ENCODE measurements at places on chromosomes 4 and X.
A peak's percentile ranks its signal among the peaks of the same experiment; 100 is the strongest.

GRCh38 chr4:83851261-83852084, 315.6 kb downstream of the GPAT3 start:
- no peak for DNase-seq

GRCh38 chr4:26139310-26139924, 181.4 kb upstream of the RBPJ start:
- DNase-seq, result no peak

DNA sequence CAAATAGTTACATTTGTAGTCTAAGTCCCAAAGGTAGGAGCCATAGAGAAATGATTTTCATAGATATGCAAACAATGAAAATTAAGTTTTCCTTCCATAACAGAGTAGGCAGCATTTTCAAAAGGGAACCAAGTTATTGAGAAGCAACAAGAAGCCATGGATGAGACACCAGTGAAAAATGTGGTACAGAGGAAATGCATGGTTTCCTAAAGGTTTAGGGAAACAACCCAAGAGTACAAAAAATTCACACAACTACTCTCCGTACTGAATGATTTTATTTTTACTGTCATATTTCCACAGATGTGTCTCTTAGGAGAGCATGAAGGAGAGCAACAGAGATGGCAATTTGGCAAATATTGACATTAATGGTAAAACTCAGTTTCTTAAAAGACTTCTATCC, 1408.9 kb upstream of the PCDH7 start:
- DNase-seq, result no peak

GRCh38 chrX:84168574-84168973, 19.4 kb downstream of the RPS6KA6 start:
- no peak for DNase-seq

- no peak for DNase-seq
Measured at GRCh38 chr4:7756561-7757355, 182.9 kb downstream of the AFAP1 start.

DNA sequence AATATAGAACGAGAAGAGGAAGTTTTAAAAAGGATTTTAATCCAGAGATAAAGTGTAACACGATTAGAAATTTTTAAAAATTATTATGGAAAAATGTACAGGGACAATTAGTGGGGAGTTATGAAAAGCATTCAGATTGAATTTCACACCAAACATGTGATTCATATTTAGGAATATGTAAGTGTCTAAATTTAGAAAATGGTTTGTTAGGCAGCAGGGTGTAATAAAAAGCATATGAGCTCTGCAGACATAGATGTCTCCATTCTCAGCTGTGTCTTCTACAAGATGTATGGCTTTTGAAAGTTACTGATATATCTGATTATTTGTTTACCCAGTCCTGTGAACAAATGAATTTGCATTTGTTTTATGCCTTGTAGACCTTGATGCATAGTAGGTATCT, 638.9 kb upstream of the AGA start:
- no peak for DNase-seq

GRCh38 chrX:95885074-95885473, 799.6 kb upstream of the DIAPH2 start:
- no peak for DNase-seq

DNA sequence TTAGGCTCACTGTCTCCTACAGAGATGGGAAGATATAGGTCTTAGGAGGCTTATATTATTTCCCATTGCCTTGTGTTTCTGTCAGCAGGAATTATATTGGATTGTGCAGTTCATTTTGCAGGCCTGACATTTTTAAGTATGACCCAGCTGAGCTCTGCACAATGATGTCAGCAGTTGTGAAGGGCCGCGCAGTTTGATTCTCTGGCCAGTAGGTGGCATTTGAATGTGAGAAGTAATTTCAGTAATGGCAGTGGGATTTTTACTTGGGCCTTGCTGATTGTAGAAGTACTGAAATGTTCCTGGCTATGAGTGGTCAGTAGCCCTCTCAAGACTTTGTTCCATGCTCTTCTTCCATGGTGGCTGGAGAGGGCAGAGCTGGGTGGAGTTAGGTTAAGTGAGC, 247.2 kb upstream of the MTMR8 start:
- no peak for DNase-seq

- DNase-seq, result no peak
Measured at GRCh38 chr4:16686195-16686594, 212.2 kb downstream of the LDB2 start.

GRCh38 chr4:7200801-7201200, 8.5 kb downstream of the SORCS2 start:
- peak; percentile 34 for DNase-seq

DNA sequence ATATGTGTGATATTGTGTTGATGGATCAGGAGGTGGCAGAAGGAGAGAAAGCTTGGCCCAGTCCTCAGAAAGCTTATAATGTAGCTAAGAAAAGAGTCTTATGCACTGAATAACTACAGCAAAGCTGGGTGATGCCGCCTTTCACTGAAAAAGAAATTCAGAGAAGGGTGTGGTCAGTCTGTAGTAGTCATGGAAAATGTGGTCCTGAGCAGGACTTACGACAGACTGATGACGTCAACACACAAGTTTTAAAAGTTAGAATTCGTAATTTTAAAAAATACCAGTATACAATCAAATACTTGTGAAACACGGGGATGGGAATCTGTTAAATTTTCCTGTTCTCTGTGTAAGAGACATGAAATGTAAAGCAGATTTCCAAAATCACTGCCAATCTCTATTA, 87.0 kb upstream of the RAPGEF2 start:
- DNase-seq, result no peak

DNA sequence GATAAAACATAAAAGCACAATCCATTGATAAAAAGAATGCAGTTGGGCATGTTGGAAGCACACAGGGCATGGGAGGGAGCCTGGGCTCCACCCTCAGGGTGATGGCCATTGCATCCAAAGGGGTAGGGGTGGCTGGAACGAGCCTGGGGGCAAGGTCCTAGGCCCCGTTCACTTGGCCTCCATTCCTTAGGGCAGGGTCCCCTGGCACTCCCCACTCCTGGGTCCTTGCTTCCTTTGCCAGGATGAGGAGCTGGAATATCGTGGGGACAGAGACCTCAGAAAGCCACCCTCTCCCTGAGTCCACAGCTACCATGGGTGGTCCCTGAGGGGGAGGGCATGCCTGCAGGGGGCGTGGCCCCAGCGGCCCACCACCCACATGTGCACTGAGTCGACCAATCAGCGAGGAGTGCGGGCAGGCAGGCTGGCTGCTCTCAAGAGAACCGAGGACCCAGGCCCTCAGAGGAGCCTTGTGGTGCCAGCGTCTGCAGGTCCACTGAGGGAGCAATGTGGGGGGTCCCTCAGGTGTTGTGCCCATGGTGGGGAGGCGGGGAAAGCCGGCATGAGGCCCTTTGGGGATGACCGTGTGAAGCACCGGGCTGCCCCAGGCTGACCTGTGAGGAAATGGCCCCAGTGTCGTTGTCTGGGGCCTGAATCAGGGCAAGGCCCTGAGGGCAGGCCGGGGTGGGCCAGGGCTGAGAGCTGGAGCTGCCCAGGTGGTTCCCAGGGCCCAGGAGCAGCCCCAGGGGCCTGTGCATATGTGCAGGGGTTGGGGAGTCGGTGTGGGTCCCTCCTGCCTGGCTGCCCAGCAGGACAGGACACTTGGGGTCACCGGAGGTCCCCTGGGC, 78.6 kb upstream of the AMELX start:
- DNase-seq, result no peak

- DNase-seq, result no peak
Measured at GRCh38 chr4:4781936-4782707, 77.3 kb upstream of the MSX1 start.

DNA sequence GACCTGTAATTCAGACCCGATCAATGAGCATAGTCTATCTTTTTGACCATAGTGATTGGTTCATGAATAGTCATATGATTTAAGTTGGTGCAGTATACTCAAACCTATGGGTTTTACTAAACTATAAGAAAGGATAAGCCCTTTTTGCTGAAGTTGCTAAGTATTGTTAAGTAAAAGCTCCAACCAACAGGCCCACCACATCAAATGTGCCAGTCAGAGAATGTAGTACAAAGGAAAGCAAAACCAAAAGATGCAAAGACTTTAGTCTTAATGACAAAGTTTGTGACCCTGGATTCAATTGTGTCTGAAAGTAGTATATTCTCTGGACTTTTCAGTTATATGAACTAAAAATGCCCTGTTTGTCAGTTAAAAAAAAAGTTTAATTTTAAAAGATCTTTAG, 208.1 kb upstream of the TET2 start:
- no peak for DNase-seq

GRCh38 chr4:161642708-161643107, 521.1 kb downstream of the FSTL5 start:
- no peak for DNase-seq

GRCh38 chr4:138948918-138949317, 66.7 kb upstream of the NOCT start:
- DNase-seq, result no peak

DNA sequence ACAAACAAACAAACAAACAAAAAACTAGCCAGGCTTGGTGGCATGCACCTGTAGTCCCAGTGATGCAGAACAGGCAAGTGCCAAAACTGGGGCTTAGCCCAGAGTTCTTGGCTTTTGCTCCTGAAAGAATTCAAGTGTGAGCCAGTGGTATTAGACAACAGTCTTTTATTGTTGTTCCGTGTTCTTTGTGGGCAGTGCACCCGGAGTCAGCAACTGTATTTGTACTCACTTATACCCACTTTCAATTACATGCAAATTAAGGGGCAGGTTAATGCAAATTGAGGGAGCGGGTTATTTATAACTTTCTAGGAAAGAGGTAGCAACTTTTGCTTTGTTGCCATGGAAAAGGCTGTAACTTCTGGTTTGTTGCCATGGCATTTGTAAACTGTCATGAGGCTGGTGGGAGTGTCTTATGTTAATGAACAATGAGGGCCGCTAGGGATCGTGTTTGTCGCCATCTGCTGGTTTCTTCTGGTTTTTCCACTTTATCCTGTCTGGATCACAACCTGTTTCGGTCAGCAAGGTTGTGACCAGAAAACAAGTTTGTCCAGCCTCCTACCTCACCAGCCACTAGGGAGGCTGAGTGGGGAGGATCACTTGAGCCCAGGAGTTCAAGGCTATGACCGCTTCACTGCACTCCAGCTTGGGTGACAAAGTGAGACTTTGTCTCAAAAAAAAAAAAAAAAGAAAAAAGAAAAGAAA, 88.8 kb upstream of the ESX1 start:
- DNase-seq, result no peak

DNA sequence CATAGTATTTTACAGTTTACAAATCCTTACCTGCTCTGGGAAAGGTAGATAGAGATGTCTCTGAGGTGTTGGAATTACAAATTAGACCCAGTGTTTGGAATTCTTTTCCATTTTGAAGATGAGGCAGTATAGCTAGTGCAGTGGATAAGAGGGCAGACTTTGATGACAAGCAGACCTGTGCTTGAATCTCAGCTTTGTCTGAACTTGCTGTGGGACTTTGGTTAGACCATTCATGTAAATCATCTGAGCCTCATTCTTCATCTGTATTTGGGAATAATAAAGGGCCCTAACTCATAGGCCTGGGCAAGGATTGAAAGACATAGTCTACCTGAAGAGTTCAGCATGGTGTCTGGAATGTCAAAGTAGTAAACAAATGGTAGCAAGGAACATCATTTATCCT, 77.2 kb upstream of the BOD1L1 start:
- no peak for DNase-seq

DNA sequence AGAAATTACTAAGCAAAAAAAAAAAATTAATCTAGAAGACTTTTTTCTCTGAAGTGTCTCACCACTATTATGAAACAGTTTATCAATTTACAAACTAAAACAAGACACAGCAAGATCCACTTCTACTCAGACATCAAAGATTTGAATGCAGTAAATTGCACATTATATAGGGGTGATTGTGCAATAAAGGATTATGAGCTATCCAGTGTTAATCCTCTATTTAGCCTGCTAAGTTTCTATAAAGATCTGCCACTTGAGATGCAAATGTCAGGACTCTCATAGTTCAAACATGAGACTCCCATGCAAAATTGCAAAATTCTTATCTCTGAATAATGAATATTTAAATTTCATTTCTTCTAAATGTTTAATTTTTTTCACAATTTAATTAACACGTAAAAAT, 2.2 kb downstream of the TECRL start:
- no peak for DNase-seq

- DNase-seq, result no peak
Measured at GRCh38 chrX:143296521-143296920, 220.8 kb downstream of the SPANXN3 start.

GRCh38 chr4:52192721-52193135, 141.6 kb downstream of the SPATA18 start:
- no peak for DNase-seq

- no peak for DNase-seq
Measured at GRCh38 chr4:14069886-14070285, 442.4 kb upstream of the BOD1L1 start.

DNA sequence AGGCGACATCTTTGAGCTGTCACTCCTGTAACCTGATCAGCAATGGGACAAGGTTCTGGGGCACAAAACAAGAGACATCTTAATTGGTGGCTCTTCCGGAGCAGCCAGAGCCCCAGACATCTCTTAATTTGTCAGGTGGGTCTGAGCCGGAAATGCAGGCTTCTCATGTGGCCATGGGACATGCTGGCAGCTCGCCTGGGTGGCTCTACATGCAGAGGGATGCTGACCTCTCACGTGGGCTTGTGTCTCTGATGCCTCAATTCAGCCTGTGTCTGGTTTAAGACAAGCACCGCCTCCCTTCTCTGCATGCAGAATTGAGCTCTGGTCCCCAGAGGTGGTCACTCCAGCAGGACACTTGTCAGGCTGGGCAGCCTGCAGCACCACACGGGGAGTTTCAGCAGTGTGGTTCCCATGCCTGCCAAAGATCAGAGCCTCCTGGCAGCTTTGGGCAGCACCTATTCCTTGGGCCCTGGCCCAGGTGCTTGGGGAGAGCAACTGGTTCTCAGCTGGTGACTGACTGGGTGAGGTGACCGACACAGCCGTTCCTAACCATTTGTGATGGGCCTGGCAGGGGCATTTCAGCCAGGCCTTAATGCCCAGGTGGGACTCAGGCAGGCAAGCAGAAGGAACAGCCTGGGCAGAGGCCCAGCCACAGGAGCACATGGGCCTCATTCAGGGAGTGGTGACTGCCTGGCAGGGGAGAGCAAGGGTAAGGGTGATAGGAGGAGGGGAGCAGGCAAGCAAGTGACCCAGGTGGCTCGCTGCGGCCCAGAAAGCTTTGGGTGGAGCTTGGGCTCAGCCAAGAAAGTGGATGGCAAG, 53.4 kb downstream of the HMX1 start:
- DNase-seq, result peak; percentile 34

GRCh38 chrX:109299091-109299490, 182.8 kb downstream of the GUCY2F start:
- DNase-seq, result no peak

DNA sequence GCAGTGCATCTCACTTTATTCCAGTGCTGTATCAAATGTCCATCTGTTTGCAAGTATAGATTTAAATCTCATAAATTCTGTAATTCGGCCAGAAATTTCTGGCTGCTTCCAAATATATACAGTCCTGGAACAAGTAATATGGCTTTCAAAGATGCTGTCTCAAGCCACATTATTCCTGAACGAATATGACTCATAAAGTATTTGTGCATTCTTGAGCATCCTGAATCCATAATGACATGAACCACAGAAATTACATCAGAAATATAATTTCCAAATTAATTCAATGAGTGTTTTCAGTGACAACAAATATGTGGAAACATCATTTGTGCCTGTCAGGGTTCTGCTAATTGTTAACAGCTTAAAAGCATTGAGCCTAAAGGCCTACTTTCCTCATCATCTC, 140.9 kb upstream of the HPGD start:
- DNase-seq, result no peak

Measured in ascending aorta (tissue), 2 donors.